ENCODE measurements at places on chromosomes 3 and 15.

GRCh38 chr3:60289341-60290121, 961.7 kb downstream of the FHIT start:
- no peak for DNase-seq

GRCh38 chr3:150956376-150956775, 16.2 kb downstream of the CLRN1 start:
- peak; percentile 69 for DNase-seq

DNA sequence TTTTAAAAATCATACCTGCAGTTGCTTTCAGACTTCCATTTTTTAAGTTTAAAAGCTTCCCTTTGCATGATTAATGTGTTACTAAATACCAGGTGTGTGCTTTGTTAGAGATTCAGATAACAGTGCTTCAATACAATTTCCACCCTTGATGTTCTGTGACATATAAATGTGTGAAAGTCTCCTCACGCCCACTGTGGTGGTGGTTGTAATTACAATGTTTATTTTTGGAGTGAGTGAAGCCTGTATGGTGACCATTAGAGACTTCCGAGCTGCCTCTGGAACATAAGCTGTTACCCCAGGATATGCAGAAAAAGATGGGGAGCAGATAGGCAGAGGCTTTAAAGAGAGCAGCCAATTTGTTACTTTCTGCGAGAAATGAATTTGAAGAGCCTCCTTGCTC, 57.2 kb downstream of the P3H2 start:
- DNase-seq: no peak

- DNase-seq: peak; percentile 57
These were observed 45.0 kb downstream of the THBS1 start for GRCh38 chr15:39625856-39626255.

GRCh38 chr3:47082519-47082918, 81.4 kb downstream of the SETD2 start:
- DNase-seq: peak; percentile 66

DNA sequence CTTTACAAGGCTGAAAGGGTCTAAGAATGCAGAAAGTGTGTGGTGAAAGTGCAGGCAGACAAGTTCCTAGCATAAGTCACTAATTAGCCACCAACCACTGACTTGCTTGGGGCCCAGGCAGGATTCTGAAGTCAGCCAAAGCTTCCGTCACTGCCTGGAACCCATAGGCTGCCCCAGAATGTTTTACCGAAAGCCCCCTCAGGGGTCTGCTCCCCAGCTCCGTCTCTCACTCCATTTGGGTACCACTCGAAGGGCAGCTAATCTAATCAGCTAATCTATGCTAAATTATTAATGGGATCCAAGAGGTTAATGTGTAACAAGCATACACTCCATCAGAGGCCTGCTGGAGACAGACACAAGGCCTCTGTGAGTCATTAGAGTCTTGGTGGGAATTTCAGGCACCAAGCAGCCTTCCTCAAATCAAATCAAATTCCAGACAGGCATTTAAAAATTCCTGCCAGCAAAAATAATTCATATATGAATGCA, 13.2 kb downstream of the ADAMTS9 start:
- DNase-seq: no peak

DNA sequence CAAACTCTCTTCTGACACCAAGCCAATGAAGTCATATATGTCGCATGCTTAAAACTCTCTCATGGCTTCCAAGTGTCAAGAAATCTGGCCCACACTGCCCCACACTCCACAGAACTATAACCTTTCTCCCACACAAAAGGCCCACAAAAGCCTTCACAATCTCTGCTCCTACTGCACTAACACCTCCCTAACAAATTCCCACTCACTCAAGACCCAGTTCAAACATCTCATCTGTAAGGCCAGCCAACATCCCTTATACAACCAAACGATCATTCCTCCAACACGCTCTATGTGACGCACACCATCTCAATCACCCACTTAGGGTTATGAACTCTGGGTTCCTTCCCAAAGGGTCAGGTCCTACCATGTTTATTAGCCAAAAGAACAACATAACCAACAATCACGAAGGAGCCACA, 13.5 kb downstream of the TBC1D2B start:
- DNase-seq: peak; percentile 90

DNA sequence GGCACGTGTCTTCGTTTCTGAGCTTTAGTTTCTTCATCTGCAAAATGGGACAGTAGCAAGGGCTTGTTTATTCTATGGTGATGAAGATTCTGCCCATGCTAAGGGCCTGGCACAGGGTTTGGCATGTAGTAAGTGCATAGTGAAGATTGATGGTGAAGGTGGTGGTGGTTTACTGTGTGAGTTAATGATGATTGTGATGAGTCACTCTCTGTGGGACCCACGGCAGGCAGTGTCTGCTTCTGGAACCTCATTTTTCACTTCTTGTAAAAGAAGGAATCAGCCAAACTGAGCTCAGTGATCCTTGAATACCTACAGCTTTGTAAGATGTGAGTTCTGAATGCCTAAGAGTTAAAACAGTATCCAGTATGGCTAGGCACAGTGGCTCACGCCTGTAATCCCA, 86.2 kb upstream of the LRTM1 start:
- DNase-seq: peak; percentile 36

GRCh38 chr3:178826435-178827123, 245.0 kb downstream of the ZMAT3 start:
- no peak for DNase-seq

DNA sequence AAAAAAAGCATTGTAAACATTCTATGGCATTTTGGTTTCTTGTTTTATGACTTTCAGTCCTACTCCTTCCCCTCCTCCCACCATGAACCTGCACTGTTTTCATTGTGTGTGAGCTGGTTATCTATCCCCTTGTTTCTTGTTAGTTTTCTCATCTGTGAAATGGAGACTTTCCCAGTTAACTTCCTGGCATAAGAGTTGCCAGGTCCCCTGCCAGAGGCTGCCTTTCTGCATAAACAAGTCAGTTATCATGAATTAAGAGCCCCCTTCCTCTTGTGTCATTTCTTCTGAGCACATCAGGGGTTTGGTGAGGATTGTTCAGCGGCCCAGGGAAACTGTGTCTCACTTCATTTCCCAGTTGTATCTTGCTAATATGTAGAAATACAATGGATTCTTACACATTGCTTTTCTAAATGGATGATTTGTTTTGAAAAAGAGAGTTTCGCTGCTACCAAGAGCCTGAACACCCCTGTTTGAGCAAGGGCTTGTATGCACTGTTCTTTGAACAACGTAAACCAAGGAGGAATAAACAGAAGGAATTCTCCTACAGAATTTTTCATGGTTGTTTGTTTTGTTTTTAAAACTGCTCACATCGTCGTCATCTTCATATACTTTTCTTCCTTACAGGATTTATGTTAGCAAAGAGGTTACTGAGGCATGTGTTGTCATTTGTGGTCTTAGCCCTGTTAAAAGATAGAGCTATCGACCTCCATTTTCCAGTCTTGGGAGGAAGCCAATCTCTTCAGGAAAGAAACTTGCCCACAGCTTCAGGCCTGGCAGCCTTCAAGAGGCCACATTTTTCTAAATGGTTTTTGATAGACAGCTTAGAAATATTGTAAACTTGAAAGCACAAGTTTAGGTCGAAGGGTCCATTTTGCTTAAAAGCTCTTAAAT, 144.6 kb upstream of the IL12A start:
- no peak for DNase-seq

DNA sequence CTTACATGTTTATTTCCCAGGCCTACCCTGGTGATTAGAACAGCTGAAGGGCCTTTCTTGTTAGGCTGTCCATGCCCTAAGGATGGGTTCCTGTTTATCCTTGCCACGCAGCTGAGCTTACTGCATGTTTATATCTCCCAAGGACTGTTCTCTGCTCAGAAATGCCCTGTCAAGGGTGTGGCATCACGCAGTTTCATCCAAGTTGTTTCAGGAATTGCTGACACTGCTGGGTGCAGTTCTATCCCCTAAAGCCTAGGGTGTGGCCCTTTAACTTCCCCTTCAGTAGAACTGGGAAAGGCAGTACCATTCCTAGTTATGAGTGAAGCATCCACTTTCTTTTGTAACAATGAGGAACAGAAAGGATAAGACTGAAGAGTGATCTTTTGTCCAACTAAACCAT, 5.0 kb downstream of the ELL3 start:
- DNase-seq: no peak

GRCh38 chr3:1576047-1576446, 483.2 kb downstream of the CNTN6 start:
- no peak for DNase-seq

DNA sequence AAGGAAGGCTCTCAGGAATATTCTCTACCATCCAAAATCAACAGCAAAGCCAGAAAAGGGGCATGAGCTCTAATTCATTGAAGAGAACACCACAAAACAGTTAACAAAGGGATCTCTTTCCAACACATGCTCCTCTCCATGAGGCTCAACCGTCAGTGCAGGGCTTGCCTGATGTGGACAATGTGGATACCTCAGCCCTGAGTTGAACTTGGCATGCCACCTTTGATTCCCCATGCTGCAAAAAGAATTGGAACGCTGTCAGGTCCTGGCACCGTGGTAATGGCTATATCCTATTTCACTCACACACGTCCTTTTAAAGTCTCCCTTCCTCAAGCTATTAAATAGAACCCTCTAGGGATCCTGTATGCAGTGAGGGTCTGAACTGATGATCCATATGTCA, 30.7 kb upstream of the IP6K2 start:
- no peak for DNase-seq

GRCh38 chr3:121735047-121735696, 14.4 kb downstream of the GOLGB1 start:
- DNase-seq: no peak

DNA sequence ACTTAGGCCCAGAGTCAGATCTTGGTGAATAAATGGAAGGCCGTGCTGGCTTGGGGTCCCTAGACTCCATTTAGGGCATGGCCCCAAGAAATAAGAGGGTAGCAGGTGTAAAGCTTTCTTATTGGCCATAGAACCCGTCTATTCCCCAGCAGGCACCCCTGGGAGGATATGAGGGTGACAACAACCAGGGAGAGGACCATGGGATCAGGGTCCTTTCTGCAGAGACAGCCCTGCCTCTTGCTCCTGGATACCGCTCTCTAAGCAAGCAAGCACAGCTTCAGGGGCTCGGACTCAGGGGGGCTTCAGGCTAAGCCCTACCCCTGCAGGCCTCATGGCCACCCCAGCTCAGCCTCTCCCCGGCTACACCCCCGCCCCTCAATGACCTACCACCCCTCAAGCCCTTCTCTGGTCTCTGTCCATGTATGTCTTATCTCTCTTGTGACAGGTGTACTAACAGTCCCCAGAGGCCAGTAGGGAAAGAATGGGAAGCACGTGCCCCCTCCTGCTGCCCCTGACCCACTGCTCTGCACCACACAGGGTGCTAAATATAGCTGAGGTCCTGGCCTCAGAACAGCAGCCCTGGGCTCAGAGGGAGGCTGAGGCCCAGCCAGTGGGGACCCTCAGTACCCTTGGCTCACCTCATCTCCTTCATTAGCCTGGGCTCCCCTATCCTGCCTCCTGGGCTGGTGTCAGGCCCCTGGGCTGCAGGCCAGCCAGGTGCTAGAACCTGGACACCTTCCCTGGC, 1.9 kb downstream of the XIRP1 start:
- DNase-seq: no peak

DNA sequence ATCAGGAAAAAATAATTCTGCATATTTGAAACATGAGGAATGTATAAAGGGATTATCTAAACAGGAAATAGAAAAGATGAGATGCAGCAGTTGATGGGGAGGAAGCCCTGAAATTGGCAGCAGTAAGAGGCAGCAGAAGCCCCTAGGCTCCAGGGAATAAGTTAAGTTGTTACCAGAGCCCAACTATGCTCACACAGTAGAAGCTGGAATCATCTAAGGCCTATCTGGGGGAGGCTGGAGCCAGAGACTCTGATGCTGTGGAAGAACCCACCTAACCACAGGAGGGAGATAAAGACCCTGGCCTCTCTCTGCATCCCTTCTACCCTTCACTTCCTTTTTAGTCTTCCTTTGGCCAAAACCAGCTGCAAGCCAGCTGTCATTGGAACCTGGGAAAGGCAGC, 519.7 kb downstream of the DIPK2A start:
- no peak for DNase-seq

- DNase-seq: no peak
These were observed 66.7 kb downstream of the BBX start for GRCh38 chr3:107589454-107589853.

- no peak for DNase-seq
These were observed 53.4 kb downstream of the STARD9 start for GRCh38 chr15:42628761-42629160.

DNA sequence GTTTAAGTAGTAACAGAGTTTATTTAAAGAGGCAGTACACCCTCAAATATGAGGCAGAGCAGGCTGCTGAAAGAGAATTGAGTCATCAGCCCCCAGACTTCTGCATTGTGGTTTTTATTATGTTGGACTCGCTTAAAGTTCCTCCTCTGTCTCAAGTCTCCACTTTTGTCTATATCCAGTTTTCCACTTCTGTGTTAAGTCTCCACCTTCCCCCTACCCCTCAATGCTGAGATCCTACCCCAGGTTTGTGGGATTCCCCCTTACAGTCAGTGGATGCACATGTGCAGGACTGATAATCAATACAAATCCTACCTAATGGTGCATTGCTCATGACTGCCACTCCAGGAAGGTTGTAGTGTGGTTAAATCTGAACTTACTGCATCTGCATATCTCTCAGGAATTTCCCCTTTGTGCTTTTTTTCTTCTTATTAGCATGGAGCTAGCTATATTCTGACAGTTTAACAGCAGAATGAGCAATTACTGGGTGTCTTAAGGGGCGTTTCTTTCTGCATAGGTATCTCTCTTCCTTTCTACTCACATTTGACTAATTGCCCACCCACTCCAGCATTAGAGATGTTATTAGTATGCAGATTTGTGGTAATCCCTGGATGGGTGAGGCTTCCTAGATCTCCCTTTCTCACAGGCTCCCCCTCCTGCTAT, 11.9 kb upstream of the CD200R1L start:
- DNase-seq: peak; percentile 28

GRCh38 chr3:66898155-66898554, 100.0 kb upstream of the KBTBD8 start:
- DNase-seq: no peak

GRCh38 chr3:55367384-55367783, 119.7 kb downstream of the WNT5A start:
- no peak for DNase-seq

GRCh38 chr15:100525436-100525835, 3.3 kb downstream of the CERS3 start:
- no peak for DNase-seq

- DNase-seq: no peak
These were observed 92.2 kb upstream of the ALCAM start for GRCh38 chr3:105274536-105274935.

GRCh38 chr3:182179631-182180030, 467.9 kb downstream of the SOX2 start:
- no peak for DNase-seq

GRCh38 chr3:51297333-51297732, 87.8 kb upstream of the MANF start:
- DNase-seq: no peak

GRCh38 chr3:132912416-132912753, 125.8 kb upstream of the TMEM108 start:
- DNase-seq: no peak

GRCh38 chr3:32420126-32421038, 28.7 kb downstream of the CMTM7 start:
- no peak for DNase-seq

GRCh38 chr3:23275814-23276213, 72.7 kb downstream of the UBE2E2 start:
- no peak for DNase-seq

GRCh38 chr3:188841906-188842305, 329.9 kb upstream of the TPRG1 start:
- no peak for DNase-seq

- DNase-seq: peak; percentile 15
These were observed 13.4 kb downstream of the MYL3 start for GRCh38 chr3:46849686-46850467.

GRCh38 chr3:59285560-59285959, 235.7 kb upstream of the CFAP20DC start:
- no peak for DNase-seq

GRCh38 chr3:35635407-35635806, 3.9 kb upstream of the ARPP21 start:
- no peak for DNase-seq
